ENCODE measurements at places on chromosomes 5 and 9.

DNA sequence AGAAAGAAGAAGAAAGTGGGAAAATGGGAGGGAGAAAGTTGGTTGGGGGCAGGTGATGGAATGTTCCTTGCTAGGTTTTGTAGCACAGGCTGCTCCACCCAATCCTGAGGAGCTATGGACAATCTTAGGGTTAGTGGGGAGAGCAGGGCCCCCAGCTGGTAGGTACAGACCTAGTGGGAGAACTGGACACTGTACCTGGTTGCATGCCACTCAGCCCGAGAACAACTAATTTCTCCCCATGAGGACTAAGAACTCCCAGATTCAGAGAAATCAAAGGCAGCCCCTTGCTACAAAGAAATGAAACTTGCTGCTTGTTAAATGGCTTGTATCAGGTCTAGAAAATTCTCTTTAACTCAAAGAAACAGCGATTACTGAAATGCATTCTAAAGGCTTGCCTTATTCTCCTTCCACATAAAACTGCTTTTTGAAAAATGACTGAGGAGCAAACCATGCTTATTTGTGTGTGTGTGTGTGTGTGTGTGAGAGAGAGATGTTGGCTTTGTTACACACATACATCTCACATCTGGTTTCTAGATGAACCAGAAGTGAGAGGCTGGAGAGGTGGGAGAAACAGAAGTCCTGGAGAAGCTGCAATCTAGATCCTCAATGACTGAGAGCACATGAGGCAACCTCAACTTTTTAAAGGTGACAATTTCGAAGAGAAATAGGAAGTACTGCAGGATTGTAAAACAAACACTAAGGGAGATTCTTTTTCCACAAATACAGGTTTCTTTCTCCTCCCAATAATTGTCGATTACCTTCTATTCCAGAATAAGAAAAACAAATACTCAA, 28.9 kb downstream of the FYB1 start:
- DNase-seq, result no peak

DNA sequence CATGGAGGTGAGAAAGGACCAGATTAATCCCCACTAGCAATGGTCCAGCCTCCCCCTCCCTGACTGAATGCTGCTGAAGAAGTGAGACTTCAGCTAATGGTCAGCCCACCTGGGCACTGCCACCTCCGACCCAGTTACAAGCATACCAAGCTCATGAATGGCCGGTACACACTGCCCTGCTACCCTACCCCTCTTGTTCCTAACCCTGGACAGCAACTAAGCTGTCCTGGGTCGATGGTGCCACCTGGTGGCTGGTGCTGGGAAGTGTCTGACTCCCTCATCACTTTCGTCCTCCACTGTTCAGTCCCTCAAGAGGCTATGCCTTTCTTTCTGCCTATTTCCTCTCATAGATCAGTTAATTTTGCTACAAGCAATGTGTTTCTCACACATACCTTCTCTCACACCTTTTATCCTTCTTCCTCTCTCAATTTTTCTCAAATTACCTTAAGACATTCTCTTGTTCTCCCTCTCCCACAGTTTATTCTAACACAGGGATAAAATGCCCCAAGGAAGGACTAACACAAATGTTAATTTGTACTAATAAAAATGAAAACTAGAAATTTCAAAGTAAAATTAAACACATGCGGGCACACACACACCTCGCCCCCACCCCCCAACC, 42.4 kb downstream of the PAX5 start:
- peak; percentile 21 for DNase-seq

DNA sequence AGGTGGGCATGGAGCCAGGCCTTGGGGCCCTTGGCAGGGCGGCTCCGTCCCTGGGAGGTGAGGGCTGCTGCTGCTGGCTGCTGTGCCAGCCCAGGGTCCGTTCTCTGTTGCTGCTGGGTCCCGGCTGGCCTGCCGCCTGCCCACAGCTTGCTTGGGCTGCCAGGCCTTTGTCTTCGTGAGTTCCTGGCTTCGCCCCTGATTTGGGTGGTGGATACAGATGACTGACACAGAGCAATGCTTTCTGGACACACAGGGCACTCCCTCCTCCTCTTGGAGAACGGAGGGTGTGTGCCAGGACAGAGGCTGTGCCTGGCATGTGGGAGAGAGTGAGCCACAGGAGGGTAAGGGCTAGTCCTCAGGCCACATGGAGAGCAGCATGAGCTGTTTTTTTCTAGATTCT, 166.1 kb downstream of the MACROH2A1 start:
- DNase-seq, result no peak

DNA sequence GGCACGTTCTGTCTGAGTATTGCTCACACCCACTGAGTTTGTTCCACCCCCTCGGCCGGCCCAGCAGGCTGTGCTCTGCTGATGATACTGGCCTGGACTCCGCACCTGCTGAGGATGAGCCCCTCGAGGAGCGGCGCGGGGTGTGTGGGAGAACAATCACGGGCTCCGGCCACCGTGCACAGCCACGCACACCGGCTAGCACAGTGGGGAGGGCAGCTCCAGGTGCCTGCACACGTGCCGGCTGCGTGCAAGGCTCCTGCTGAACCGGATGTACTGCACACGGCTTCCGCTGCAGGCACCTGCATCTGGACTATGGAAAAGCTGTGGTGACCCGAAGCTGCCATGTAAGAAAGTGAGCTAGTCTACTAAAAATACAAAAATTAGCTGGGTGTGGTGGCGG, 485.2 kb upstream of the CDH9 start:
- no peak for DNase-seq

- DNase-seq, result peak; percentile 68
Measured at GRCh38 chr5:173283318-173284288, 44.6 kb downstream of the STC2 start.

GRCh38 chr5:144876990-144877389, 706.3 kb downstream of the KCTD16 start:
- no peak for DNase-seq

- no peak for DNase-seq
Measured at GRCh38 chr5:67636091-67636490, 439.5 kb upstream of the CD180 start.

DNA sequence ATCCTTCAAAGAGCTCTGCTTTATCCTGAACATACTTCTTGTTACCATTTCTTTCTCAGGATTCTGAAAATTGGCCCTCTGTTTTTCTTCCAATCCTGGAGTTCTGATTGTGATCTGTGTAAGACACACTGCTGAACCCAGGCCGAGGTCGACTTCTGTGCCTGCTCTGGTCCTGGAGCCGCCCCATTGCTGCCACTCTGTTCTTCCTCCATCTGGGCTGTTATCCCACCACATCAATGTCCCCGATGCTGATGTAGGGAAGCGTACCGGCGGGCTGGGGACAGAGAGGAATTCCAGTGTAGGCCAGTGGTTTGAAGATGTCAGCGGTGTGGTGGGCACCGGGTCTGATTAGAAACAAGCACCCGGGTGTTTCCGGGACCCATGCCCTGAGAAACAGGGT, 102.5 kb downstream of the LIFR start:
- DNase-seq, result no peak

DNA sequence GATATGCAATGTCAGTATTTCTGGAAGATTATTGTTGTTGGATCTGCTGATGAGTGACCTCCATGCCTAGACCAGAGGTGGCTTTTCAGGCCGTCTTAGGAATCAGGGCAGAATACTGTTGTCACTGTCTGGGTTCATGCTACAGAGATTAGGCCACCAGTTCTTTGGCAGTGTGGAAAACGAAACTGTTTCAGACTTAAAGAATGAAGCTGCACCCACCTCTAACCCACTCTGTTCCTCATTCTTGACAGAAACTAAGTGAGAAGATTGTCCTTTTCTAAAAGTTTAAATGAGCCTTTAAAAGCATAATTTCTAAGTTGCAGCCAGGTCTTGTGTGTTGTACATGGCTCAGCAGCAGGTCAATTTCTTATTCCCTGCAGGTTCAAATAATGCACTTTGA, 444.3 kb downstream of the ENC1 start:
- no peak for DNase-seq

GRCh38 chr9:99140685-99141314, 35.9 kb downstream of the TGFBR1 start:
- peak; percentile 64 for DNase-seq

- peak; percentile 39 for DNase-seq
Measured at GRCh38 chr9:21455320-21455719, 15.1 kb downstream of the IFNA1 start.

GRCh38 chr5:107889387-107889786, 218.7 kb upstream of the EFNA5 start:
- DNase-seq, result peak; percentile 17

DNA sequence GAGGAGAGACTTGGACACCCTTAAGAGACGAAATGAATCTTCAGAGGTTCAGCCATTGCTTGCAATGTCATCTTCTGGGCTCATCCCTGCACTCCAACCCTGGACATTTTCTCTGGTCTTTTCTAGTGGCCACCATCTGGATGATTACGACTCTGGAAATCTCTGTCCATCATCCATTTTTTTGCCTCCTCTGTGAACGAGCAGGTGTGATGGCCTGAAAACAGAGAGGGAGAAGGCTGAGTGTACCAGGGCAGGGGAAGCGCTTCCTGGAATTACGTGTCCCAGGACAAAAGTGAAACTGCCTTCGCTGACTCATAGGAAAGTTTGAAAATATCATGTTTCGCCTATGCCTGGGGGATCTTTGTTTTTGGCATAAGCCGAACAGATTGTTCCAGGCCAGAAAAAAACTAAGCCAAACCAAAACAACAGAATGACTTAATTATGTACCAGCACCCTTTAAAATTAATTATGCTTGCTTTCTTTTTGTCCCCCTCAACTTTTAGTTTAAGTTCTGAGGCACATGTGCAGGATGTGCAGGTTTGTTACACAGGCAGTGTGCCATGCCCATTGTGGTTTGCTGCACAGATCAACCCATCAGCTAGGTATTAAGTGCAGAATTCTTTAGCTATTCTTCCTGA, 31.9 kb downstream of the ANKRD33B start:
- peak; percentile 94 for DNase-seq

All from iris pigment epithelial cell (primary cell).